ENCODE measurements at places on chromosomes 2 and 18. TPM values are rescaled to one million over a fixed set of nuclear protein-coding genes. Genes with fewer than 3 reads are reported as not detected.

GRCh38 chr2:1584051-1584531 is 160.2 kb downstream of the PXDN start:
- no peak for DNase-seq

GRCh38 chr2:168539945-168540344 is 83.9 kb downstream of the CERS6 start:
- DNase-seq, result no peak

- no peak for DNase-seq
Measured at GRCh38 chr2:102226612-102227391, 40.0 kb downstream of the IL1RL2 start.

DNA sequence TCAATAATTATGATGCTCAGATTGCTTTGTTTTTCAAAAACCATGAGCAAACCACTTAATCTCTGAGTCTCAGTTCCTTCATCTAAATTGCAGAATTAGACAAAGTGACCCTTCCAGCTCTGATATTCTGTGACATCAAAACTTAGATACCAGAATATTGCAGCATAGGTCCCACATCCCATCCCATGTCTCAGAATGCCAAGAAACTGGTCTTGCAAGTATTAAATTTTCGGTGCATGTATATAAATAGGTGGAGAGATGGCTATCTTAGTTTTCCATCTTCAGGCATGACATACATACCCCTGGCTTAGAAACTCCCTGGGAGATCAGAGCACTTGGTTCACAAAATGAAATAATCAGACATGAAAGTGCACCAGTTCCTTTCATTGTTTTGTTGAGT is 39.8 kb downstream of the WDR75 start:
- no peak for DNase-seq

FAM237A gene
- total RNA-seq, result not detected

GRCh38 chr2:239167011-239167673 is 233.7 kb downstream of the HDAC4 start:
- DNase-seq, result no peak

GRCh38 chr2:14516844-14517243 is 115.7 kb upstream of the LRATD1 start:
- DNase-seq, result no peak

DNA sequence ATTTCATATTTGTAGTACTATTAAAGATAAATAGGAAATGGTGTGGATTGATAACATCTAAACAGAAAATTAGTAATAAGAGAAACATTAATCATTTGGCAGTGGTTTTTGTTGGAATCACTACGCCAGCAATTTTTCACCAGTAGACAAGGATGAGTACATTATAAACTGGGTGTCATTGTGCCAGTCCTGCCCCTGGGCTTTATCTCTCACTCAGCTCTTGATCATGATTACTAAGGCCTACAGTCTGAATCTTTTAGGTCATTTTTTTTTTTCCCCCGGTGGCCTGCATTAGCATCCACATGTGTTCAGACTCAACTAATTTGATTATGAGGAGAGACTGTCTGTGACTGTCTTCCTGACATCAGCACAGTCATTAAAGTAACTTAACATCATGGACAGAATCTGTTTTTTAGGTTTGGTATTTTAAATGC is 16.2 kb downstream of the GULP1 start:
- DNase-seq, result no peak

DNA sequence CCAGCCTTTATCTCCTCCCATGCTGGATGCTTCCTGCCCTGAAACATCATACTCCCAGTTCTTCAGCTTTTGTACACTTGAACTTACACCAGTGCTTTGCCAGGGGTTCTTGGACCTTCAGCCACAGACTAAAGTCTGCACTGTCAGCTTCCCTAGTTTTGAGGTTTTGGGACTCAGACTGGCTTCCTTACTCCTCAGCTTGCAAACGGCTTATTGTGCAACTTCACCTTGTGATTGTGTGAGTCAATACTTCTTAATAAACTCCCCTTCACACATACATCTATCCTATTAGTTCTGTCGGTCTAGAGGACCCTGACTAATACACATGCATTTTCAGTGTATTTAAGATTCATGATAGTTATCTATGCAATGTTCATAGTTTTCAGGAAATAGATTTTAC is 35.8 kb upstream of the ZNF804A start:
- DNase-seq, result no peak

IGFBP5 gene
- total RNA-seq, result 989 TPM

FER1L5 gene
- 0.11 TPM for total RNA-seq

DNA sequence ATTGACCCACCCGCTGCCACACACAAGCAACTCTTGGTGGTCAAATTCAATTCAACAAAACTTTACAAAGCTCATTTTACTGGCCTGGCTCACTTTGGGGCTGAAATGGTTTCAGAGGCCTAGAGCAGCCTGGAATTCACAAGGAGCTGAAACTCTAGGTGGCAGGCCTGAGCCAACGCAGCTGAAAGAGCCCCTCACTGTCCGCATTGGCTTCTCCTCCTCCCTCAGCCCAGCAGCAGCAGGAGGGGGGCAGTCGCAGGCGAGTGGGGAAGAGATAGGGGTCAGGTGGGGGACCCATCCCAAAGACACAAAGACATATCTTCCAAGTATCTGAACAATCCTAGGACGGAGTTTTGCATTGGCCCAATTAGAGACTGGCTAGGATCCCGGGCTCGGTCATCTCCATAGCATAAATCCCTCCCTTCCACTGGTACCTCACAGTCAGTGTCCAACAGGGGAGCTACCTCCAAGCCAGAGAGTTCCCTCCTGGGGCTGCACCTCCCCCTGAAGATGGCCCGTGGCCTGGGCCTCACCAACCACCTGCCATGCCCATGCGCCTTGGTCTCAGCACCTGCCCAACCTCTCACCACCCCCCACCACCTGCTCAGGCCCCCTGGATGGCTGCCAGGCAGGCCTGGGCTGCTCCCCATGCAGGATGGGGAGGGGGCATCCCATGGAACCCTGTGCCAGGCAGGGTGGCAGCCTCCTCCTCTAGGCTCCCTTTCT is 113.4 kb downstream of the ZBTB7C start:
- peak; percentile 32 for DNase-seq

GRCh38 chr18:41982942-41983660 is 28.1 kb downstream of the PIK3C3 start:
- no peak for DNase-seq

CWC22 gene
- total RNA-seq, result 31.7 TPM

DNA sequence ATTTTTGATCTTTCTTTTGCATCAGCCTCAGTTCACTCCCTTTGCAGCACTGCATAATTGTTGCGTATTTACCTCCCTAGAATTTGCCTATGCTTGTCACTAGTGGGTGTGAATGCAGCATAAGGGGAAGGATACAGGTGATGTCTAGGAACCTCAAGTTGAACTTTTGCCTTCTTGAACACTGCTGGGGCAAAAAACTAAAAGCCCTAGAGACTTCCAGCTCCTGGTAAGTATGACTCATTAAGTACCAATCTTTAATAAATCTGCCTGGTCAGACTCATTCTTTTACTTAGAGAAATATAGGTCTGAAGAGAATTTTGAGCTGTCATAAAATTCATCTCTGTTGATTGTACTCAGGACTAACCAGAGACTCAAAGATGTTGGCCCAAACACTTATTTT is 547.3 kb upstream of the FANCL start:
- no peak for DNase-seq

PIGN gene
- 84.9 TPM for total RNA-seq

- no peak for DNase-seq
Measured at GRCh38 chr2:105675841-105676240, 68.9 kb upstream of the NCK2 start.

Measured in thyroid gland (tissue), 4 donors.